ENCODE measurements at places on chromosomes 13 and 19. TPM values are rescaled to one million over a fixed set of nuclear protein-coding genes. Genes with fewer than 3 reads are reported as not detected.

The PSG7 gene
- total RNA-seq, result not detected

The KLHL1 gene
- total RNA-seq, result not detected

DNA sequence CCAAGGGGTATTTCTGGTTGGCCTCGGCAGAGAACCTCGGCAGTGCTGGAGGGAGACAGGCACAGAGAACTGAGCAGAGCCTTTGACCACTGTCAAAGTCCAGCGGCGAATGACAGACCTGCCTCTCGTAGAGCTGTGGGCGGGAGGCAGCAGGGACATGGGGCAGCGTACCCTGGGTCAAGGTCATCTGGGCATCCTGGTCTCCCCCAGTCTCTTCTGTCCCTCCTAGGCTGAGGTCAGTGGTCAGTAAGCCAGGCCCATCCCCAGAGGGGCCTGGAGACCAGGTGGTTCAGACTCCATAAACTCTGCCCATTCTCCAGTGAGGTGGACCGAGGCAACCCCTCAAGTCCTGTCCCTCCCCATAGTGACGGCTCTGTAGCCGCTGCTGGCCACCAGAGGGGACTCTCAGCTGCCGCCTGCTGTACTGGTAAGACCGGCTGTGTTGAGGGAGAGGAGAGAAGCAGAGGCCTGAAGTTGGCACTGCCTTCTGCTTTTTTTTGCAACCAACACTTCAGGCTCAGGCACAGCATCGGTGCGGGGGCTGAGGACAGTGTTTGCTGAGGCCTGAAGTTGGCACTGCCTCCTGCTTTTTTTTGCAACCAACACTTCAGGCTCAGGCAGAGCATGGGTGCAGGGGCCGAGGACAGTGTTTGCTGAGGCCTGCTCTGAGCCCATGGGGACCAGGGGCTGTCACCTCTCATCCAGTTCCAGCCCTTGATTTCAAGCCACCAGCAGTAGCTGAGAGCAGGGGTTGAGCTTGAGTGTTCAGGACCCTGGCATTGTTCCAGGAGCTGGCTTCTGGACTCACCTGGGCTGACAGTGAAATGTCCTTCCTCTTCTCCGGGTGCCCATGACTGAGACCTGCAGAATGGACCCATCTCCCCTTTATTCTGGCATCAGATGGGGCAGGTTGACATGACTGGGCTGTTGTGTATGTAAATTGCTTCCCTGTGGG is at the start of gene PGLYRP2:
Gene PGLYRP2 (minus strand): TSS at position 111 of the 955 bp plus-strand sequence. CDS start 130 bp downstream, outside the sequence.
- peak; percentile 35 for DNase-seq

GRCh38 chr13:32212421-32212820 is 102.7 kb downstream of the ZAR1L start:
- DNase-seq, result no peak

GRCh38 chr13:21034603-21035191 is 26.7 kb downstream of the LATS2 start:
- no peak for DNase-seq

DNA sequence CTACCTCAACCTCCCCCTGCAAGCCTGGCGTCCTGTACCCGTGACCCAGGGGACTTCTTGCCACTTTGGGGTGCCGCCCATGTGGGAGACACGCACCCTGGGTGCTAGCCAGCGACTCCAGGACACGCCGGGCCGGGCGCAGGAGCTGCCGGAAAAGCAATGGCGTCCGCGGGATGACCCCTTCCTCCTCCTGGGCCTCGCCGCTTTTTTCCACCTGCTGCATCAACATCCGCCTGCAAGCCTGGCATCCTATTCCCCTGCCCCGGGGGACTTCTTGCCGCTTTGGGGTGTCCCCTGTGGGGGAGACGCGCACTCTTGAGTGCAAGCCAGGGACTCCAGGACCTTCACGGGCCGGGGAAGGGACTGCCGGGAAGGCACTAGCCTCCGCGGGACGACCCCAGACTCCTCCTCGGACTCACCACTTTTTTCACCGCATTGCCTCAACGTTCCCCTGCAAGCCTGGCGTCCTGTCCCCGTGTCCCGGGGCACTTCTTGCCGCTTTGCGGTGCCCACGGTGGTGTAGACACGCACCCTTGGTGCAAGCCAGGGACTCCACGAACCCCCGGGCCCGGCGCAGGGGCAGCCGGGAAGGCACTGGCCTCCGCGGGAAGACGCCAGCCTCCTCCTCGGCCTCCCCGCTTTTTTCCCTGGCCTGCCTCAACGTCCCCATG is 237.8 kb downstream of the TUBA3C start:
- no peak for DNase-seq

- DNase-seq, result no peak
These were observed 20.0 kb upstream of the WTIP start for GRCh38 chr19:34461375-34462100.

DNA sequence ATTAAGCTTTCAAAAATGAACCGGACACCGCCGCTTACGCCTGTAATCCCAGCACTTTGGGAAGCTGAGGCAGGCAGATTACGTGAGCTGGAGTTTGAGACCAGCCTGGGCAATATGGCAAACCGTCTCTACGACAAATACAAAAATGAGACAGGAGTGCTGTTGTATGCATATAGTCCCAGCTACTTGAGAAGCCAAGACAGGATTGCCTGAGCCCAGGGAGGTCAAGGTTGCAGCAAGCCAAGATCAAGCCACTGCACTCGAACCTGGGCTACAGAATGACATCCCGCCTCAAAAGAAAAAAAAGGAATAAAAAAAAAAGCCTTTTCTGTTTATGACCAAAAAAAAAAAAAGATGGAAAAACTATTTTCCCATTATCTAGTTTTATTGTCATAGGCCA is 96.4 kb downstream of the RBM26 start:
- no peak for DNase-seq

GRCh38 chr13:26007261-26008125 is 44.3 kb downstream of the SHISA2 start:
- DNase-seq, result no peak

- DNase-seq, result no peak
These were observed 881.1 kb downstream of the PCDH9 start for GRCh38 chr13:66348745-66349690.

DNA sequence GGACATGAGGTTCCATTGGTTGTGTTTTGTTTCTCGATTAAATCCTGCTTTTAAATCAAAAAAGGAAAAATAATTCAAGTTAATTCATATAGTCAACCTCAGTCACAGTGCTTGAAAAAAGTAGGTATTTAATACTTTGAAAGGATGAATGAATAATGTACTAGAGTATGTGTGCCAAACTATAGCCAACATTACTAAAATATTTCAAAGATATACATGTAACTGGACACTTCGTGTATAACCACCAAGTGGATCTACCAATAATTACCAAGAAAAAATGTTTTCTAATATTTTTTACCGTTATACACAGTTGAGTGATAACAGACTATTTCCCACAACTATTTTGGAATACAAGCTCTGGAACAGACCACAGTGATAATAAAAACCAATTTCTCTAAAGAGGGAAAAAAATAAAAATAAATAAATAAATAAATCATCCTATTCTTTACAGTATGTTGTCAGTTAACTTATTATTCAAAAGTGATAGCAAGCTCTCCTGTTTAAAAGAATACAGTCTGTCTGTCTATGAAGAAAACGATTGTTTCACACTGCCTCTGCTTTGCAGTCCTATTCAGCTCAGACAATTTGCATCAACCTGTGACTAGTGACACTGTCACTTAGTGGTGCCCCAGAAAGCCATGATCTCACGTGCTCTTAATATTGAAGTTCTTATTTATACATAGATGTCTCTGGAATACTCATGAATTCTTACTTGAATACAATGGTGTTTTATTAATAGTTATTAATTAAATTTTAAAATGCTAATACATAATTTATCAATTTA is 58.2 kb downstream of the UBL3 start:
- DNase-seq, result no peak

GRCh38 chr19:39409208-39410016 is 2.8 kb downstream of the ZFP36 start:
- peak; percentile 95 for DNase-seq

DNA sequence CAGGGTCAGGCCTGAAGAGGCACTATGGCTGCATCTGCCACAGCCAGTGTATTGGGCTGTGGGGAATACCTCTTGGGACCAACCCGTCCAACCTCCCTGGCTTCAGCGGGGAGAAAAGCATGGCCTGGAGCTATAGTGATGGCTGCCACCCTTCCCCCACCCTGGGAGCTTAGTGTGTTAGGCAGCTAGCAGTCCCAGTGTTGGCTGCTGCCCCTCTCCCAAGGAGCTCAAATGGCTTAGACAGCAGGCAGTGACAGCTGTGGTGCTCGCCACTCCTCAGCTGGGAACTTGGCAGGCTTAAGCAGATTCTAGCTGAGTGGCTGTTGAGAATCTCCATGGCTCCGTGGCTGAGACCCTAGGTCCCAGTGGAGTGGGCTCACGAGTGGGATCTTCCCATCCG is 19.7 kb downstream of the ACOD1 start:
- DNase-seq, result no peak
